K562 (cell line): ENCODE measurements at places on chromosomes 7 and 10.

- H3K27me3 ChIP-seq: no peaks in the 10 kb centered on the region
- H3K36me3 ChIP-seq: no peaks in the 10 kb centered on the region
- H3K27ac ChIP-seq: no peak overlapping the region
- DNase-seq: peak; percentile 75
- no peak overlapping the region for H3K4me3 ChIP-seq
These were observed 262.8 kb upstream of the AOAH start for GRCh38 chr7:36986948-36987724.

DNA sequence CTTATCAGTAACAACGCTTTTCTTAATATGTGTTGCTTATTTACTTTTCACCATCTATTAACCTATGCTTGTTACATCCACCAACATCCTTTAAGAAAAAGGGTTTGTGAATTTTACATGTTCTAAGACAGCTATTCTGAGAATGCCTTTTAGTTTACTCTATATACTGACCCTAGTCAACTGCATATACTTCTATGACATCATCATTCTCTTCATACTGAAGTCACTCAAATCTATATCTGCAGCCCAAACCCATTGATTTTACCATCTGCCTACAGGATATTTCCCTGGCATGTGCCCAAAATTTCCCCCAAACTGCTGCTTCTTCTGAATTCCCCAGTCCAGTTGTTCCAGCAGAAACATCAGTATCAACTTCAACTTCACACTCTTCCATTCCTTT, 94.6 kb upstream of the FAM204A start:
- H3K4me1 ChIP-seq: no peaks in the 10 kb centered on the region
- H3K27ac ChIP-seq: no peak overlapping the region
- DNase-seq: no peak
- no peak overlapping the region for H3K4me3 ChIP-seq
- H3K27me3 ChIP-seq: no peaks in the 10 kb centered on the region

GRCh38 chr10:12476656-12477055, 127.3 kb downstream of the CAMK1D start:
- no peaks in the 10 kb centered on the region for H3K36me3 ChIP-seq
- DNase-seq: no peak
- peaks cover 8% of the 10 kb centered on the region for H3K27me3 ChIP-seq
- H3K4me1 ChIP-seq: no peaks in the 10 kb centered on the region

DNA sequence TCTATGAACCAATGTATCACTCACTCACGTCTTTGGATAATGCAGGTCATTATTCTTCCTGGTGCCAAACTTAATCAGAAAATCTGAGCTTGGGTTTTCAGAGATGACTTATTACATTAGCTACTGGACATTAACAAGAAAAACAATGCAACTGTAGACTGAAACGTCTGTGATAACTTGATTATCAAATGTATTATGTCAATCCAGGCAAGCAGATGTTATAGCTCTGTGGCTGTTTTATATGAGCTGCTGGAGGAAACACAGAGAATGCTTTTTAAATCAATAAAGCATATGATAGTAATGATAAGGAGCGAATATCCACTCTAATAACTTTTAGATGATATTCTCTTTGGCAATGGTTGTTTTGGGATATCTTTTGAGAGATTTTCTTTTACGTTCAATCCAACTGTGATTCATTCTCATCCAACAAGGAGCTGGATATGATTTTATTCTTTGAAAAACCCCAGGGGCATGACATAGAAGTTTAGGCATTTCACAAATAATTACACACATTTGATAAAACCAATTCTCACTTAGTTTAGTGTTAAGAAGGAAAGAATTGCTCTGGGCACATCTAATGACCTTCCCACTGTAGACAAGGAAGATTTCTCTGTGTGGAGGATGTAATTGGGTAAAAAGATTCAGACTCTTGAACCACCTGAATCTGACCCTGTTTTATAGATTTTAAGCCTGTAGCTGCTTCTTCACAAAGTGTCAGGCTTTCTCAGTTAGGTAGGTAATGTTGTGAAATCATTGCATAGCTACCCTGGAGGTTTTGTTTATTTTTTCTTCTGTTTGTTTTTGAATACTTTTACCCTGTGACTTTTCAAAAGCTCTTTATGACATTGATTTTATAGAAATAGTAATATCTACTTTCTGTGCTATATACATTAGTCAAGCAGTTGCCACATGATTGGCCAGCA, 1124.7 kb downstream of the DNAJB9 start:
- H3K4me1 ChIP-seq: no peaks in the 10 kb centered on the region
- H3K36me3 ChIP-seq: no peaks in the 10 kb centered on the region
- no peak for DNase-seq
- H3K27me3 ChIP-seq: no peaks in the 10 kb centered on the region
- H3K4me3 ChIP-seq: no peak overlapping the region

DNA sequence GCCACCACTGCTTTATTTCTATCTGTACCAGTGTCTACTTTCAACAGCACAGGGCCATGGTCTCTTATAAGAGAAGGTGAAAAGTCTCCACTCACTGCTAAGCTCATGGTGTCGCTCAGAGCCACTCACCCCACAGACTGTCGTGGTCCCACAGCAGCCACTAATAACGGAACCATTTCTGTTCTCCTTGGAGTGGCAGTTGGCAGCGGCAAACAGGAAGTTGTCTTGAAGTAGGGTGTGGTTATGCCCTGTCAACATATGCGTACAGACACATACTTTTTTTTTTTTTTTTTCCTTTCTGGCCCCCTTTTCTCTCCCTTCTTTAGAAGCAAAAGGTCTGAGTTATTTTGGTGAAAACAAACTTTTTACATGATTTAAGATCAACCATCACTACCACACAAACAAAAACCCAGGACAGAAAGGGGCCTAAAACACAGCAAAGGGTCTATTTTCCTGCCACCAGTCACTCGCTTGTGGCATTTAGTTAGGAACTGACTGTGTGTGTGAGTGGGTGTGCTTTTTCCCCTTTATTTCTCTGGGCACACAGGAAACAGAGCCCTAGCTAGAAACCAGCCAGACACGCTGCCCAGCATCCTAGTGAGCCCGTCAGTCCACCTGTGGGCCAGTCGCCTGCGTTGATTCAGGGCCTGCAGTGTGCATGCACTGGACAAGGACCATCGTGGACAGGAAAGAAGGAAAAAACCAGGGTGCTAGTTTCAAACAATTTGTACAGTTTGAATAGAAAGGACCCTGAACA, 96.7 kb upstream of the EFCAB10 start:
- H3K36me3 ChIP-seq: no peaks in the 10 kb centered on the region
- H3K4me1 ChIP-seq: peaks cover 21% of the 10 kb centered on the region
- no peak for DNase-seq
- H3K27ac ChIP-seq: no peak overlapping the region
- H3K4me3 ChIP-seq: no peak overlapping the region; the same call in 1 of the 2 replicates
- H3K27me3 ChIP-seq: peaks cover 2% of the 10 kb centered on the region; the same call in 1 of the 3 replicates
